ENCODE measurements at places on chromosomes 12 and 14.

GRCh38 chr12:54220092-54220557 lies 31.3 kb upstream of the SMUG1 start:
- DNase-seq = peak; percentile 41

DNA sequence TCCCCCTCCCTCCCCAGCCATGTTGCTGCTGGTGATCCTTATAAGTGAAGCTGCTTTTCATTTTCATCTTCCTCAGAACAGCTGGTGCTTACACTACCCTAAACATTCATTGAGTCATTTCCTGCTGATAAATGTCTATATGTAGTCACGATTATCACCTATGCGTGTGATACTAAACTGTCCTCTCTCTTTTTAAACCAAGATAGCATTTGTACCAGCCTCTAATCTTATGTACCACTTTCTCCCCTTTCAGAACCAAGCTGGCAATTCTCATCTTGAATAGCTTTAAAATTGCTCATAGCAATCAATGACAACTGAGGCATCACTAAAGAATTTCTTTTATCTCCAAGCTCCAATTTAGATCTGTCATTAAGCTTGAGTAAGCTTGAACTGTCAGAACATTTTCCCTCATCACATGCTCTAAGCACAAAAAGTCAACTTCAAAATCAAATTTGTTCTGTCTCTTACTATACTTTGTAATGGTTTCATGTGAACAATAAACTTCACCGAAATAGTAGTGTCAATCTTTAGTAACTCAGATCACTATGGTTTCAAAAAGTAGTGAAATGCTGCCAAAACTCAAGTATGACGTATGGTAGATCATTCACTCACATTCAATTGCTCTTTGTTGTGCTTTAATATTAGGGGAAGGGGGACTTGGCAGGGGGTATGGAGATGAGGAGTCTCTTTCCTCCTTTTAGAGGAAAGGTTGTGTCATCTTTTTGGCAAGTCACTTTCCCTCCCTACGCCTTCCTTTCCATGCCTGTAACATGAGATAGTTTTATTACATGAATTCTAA lies 178.1 kb upstream of the NOVA1 start:
- DNase-seq = no peak

DNA sequence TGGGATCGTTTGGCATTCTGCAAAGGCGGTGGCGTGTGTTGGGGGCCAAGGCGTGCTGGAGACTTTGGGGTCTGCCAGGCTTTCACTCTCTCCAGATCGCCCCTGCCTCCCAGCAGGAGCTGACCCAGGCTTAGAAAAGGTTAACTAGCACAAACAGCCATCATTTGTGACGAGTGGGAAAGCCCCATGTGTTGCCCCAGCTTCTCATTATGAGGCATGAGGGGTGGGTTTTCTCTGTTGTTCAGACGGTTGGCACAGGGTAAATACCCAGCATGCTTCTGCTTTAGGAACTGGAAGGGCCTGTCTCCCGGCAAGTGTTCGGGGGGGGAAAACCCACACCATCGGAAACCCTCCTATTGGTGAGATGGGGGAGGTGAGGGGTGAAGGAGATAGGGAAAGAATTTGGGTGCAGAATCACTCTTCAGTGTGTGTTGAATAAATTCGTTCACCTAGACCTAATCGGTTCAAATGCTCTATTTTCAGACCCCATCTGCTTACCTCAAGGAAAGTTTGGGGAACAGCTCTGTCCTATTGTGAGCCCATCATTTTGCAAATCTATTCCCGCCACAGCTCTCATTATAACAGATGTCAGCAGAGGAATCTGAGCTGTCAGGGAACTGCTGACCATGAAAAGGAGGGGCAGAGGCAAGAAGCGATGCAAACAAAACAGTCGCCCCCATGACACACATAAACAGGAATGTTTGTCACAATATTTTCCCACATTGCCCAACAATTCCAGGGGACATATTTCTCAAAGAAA lies 34.7 kb upstream of the C12orf42 start:
- DNase-seq = no peak

DNA sequence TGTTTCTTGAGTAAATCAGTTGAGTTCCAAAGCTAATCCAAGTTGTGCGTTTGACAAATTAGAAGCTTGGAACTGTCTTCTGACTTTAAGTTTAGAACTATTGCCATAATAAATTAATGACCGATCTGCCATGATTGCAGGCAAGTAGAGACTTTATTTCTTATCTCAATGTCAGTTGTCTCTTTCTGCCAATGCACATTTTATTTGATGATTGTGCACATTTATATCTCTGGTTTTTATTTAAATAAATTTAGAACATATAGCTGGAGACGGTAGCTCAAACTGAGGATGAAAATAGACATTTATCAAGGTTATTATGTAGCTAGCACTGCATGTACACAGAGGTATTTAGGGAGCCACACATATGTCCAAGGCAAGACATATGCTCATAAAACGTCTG lies 34.1 kb downstream of the SLCO1B1 start:
- DNase-seq = no peak
